ENCODE measurements at places on chromosomes 5 and 9. TPM values are rescaled to one million over a fixed set of nuclear protein-coding genes. Genes with fewer than 3 reads are reported as not detected.

Gene MYOT
- not detected for total RNA-seq

Gene PCDHA4
- 1.2 TPM for total RNA-seq

Gene IFNA21
- total RNA-seq = not detected

Gene TICAM2
- 0.55 TPM for total RNA-seq

Gene KLF9
- total RNA-seq = 11.0 TPM

Gene NME5
- 7.9 TPM for total RNA-seq

Gene FAXDC2
- total RNA-seq = 0.62 TPM

DNA sequence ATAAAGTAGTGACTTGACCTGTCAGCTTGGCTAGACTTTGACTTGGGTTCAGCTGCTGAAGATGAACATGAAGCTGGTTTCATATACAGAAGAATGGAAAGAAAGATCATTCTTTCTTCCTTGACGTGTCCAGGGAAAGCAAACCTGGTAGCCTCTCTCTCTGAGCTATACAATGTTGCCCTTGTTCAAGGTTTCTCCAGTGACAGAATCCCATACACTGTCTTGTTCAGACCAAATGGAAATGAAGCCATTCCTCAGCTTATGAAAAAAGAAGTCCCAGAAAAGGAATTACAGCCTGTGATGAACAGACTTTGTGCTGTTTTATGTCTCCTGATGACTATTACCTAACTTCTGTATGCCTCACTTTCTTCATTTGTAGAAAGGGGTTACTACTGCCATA is 349.8 kb upstream of the KLF4 start:
- no peak for DNase-seq

GRCh38 chr9:114110180-114110579 is 11.1 kb upstream of the KIF12 start:
- peak; percentile 82 for DNase-seq

GRCh38 chr5:139075066-139076050 is 122.8 kb downstream of the SIL1 start:
- DNase-seq = no peak

GRCh38 chr5:150489360-150490295 is 18.3 kb upstream of the NDST1 start:
- DNase-seq = no peak

DNA sequence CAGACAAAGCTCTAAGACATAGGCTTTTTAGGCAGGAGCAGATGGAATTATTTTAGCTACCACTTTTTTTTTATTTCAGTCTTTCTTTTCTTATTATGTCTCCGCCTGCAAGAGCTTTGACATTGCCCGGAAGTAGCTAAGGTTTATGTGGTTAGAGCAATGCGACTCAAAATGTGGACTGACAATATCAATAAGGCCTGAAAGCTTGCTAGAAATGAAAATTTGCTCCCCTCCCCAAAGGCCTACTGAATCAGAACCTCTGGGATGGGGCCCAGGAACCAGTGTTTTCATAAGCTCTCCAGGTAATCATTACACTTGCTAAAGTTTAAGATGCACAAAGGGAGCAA is 81.3 kb downstream of the SUSD1 start:
- no peak for DNase-seq
